GM20000 (cell line): ENCODE measurements at places on chromosomes 6 and 20.

DNA sequence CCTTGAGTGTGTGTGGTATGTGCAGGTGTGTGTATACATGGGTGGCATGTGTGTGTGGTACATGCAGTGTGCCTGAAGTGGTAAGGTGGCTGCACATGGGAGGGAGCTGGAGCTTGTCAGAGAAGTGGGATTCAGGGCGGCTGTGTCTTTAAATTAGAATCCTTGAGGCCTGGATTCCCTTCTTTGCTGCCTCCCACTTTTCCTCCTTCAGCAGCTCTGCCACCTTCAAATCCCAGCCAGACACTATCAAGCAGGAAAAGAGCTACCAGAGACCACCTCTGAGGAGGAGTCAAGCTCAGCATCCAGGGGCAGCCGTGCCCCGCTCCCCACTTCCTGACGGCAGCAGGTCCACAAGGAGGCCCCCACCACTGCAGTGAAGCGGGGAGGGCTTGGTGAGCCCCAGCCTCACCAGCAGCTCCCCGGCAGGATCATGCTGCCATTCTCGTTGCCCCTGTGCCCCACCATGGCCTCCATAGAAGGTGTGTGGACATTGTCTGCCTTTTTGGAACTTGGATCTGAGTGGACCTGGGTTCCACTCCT, 131.0 kb upstream of the MLN start:
- DNase-seq = no peak

DNA sequence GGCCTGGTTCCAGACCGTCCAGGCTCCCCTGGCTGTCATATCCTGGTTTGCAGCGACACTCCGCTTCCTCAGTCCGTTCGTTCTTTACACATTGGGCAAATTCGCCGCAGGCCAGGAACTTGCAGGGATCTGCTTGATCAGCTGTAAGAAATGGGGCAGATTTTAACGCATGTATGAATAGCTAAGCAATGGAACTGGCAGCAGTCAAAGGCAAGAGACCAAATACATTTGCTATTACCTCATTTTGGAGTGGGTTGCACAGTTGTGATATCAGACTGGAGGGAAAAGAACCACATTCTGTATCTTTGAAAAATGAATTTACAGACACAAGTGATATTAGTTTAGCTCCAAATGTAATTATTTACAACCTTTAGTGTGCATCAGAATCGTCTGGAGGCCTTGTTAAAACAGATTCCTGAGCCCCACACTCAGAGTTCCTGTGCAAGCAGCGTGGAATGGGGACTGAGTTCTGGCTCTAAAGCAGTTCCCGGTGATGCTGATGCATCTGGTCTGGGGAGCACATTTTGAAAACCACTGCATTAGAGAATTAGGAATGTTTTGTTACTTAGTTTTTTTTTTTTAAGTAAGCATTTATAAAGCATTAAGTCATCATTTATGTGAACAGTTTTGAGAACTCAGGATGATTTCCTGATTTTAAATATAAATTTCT, 141.3 kb downstream of the IMPG1 start:
- no peak for DNase-seq

- DNase-seq = no peak
Observed at GRCh38 chr20:56656632-56657031, 27.5 kb downstream of the TFAP2C start.

- DNase-seq = no peak
Observed at GRCh38 chr20:63416631-63417030, 55.5 kb upstream of the CHRNA4 start.

DNA sequence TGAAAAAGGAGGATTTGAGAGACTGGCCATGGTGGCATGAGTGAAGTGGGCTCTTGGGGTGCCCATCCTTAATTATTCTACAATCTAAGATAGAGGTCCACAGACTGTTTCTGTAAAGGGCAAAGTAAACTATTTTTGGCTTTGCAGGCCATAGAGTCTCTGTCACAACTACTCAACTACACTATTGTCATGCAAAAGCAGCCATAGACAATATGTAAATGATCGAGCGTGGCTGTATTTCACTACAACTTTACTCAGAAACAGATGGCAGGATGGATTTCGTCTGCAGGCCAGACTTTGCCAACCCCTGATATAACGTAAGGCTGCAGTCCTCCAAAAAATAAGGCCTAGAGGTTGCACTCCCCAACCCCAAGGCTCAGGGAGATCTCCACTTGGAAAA, 58.2 kb upstream of the NAA20 start:
- DNase-seq = no peak

GRCh38 chr6:6930223-6930880, 177.4 kb upstream of the RREB1 start:
- no peak for DNase-seq

GRCh38 chr6:166643891-166644590, 17.0 kb upstream of the RPS6KA2 start:
- DNase-seq = no peak

DNA sequence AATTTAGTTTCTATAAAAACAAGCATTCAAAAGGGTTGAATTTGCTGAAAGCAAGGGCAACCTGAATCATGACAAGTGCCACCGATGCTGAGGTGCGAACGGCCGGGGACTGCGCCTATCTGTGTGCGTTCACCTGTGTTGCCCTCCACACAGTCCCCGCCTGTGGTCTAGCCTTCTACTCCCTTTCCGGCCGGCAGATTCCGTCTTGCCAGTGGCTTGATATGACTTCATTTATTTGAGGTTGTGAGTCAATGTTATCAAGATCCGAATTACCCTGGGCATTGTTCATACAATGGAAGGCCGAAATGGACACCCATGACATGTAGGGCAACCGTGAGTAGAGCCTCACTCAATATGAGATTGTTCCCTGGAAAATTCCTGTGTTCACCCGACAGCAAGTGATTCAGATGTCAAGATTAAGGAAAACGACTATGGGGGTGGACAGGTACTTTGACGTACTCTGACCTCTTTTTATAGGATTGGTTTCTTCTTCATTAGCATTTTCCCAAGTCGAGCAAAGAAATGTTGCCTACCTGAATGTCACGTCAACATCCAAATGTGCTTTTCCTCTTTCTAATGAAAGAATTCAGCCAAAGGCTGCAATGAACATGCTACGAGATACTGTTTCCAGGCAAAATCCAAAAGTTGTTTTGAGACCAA, 41.1 kb upstream of the NEDD9 start:
- no peak for DNase-seq

GRCh38 chr6:28940294-28940857, 16.6 kb upstream of the TRIM27 start:
- no peak for DNase-seq

GRCh38 chr6:159728531-159728964, 1.2 kb downstream of the WTAP start:
- DNase-seq = no peak

- DNase-seq = no peak
Observed at GRCh38 chr6:41724586-41725501, 10.6 kb downstream of the TFEB start.
